Metanephros (tissue), 2 donors: ENCODE measurements at places on chromosomes 12 and 14. TPM values are rescaled to one million over a fixed set of nuclear protein-coding genes. Genes with fewer than 3 reads are reported as not detected.

Gene APOF
- not detected for total RNA-seq

Gene TAS2R9
- total RNA-seq = not detected

Gene SSTR1
- total RNA-seq = 0.99 TPM

Gene TSPAN8
- 23.5 TPM for total RNA-seq

Gene SERPINA1
- 27.6 TPM for total RNA-seq

Gene NANOG
- 0.06 TPM for total RNA-seq
